Activated CD4-positive, alpha-beta memory T cell treated with anti-CD3 and anti-CD28 coated beads for 36 hours (primary cell): ENCODE measurements at places on chromosomes 5 and 9. TPM values are rescaled to one million over a fixed set of nuclear protein-coding genes. Genes with fewer than 3 reads are reported as not detected.

PCDHB2 gene
- not detected for total RNA-seq

DNM1 gene
- total RNA-seq, result 0.63 TPM

ACER2 gene
- total RNA-seq, result 1.8 TPM

IQGAP2 gene
- 93.0 TPM for total RNA-seq

CARTPT gene
- total RNA-seq, result not detected

- H3K4me3 ChIP-seq, result no peak overlapping the region
- H3K27ac ChIP-seq, result no peak overlapping the region
- no peak for DNase-seq
- no peaks in the 10 kb centered on the region for H3K27me3 ChIP-seq
- H3K4me1 ChIP-seq, result no peaks in the 10 kb centered on the region
Observed at GRCh38 chr5:51806677-51807076, 423.4 kb downstream of the ISL1 start.

DNA sequence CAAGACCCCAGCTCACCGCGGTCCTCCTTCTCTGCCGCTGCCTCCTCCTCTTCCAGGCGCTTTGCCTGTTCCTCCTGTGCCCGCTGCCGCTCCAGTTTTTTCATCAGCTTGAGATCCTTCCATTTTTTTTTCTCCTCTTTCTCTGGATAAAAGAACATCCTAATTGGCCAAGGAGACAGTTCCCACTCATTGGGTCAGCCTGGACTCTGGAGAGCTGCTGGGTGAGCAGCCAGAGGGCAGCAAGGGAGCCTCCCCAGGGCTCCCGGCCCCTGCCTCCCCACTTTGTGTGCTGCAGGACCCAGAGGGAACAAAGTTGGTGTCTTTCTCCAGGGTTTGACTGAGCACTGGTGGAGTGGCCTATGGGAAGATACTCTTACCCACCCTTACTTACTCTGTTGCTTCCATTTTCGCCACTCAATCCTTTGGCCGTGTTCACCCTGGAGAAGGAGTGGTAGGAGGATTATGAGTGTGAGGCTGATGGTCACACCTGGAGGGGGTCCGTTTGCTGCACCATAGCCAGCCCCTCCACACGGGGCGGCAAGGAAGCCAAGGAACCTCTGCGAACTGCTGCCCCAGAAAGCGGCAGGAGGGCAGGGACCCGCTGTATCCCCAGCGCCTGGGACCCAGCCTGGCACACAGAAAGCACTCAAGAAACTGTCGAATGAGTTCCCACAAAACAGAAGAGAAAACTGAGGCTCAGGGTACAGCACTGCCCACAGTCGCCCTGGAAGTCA lies 708 bp downstream of the SPOUT1 start:
- no peak for DNase-seq
- peak overlapping the region; percentile 91 for H3K4me3 ChIP-seq

GRCh38 chr9:121452085-121452484 lies 47.6 kb downstream of the GGTA1 start:
- DNase-seq, result no peak
- H3K36me3 ChIP-seq, result no peaks in the 10 kb centered on the region
- H3K27me3 ChIP-seq, result peaks cover 39% of the 10 kb centered on the region
- H3K4me1 ChIP-seq, result peaks cover 14% of the 10 kb centered on the region
- no peak overlapping the region for H3K27ac ChIP-seq

DNA sequence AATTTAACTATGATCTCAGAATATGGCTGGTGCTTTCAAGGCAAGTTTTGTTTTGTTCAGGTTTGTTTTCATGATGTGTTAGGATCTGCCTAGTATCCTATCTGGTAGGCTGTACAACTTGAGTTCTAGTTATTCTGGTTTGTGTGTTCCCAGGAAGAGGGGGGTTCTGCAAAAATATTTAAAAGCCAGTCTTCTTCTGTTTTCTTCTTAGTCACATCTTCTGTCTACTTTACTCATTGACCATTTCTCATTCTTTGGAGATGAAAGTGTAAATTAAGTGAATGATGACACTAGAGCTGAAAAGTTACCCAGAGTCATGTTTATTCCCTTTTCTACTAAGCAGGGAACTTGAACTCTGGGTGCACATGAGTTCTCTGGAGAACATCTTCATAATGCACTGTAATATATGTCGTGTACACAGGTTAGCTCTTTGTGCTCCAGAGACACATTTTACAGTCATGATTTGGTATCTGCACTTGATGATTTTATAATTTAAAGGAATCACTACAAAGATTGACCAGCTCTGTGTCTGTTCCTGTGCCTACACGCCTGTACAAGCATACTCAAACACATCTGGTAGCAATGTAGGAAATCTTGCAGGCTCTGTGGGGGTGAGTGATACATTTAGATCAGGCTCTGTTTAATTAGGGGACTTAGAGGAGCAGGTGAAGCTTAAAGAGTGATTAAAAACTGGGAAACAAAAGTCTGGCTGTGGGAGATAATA lies 5.0 kb downstream of the SMAD5 start:
- H3K27me3 ChIP-seq, result peaks cover 15% of the 10 kb centered on the region
- no peak overlapping the region for H3K4me3 ChIP-seq
- H3K36me3 ChIP-seq, result no peaks in the 10 kb centered on the region
- H3K27ac ChIP-seq, result no peak overlapping the region

DNA sequence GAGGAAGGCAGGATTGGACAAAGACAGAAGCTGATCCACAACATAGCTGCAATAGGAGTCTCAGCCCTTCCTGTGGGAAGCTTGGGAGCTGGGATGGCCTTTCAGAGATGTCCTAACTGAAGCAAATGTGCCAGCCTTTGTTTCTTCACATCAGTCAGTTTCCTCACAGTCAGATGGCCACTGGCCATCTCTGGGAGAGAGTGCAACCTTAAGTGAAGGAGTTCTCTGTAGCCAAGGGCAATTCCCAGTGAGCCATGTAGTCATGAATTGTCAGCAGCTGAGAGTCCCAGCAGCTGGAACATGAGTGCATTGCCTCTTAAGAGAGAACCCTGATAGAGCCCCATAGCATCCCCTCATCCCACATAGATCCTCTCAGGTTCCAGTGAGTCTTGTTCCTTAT lies 89.1 kb upstream of the LIFR start:
- H3K27ac ChIP-seq, result no peak overlapping the region
- peaks cover 5% of the 10 kb centered on the region for H3K4me1 ChIP-seq
- peaks cover 7% of the 10 kb centered on the region for H3K27me3 ChIP-seq
- no peak for DNase-seq

DNA sequence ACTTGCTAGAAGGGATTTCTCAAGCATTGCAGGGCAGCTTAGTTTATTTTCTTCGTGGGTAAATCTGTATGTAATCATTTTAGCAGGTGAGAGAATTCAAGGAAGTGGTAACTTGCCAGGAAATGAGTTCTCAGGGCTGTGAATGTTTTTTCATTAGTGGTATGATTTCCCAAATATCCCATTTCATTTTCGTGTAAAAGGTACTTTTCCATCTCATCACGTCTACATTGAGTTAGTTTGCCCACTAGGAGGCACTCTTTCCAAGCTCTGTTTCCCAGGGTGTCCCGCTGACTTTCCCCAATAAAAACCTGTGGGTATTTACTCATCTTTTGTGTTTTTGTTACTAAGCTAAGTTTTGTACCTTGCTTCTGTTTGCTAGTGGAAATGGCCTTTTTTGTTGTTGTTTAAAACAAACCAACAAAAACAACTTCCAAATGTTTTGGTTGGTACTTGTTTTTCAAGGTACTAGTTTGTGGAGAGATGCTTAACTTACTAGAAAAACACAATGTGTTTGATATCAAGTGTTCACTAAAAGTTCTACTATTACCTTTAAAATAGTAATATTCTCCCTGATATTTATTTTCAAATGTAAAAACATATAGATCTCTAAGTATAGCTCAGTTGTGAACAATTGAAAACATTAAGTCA lies 373.6 kb downstream of the ADGRV1 start:
- no peak overlapping the region for H3K4me3 ChIP-seq
- H3K4me1 ChIP-seq, result no peaks in the 10 kb centered on the region
- H3K27me3 ChIP-seq, result peaks cover 10% of the 10 kb centered on the region
- no peaks in the 10 kb centered on the region for H3K36me3 ChIP-seq

GRCh38 chr5:108675736-108676135 lies 72.0 kb upstream of the FER start:
- H3K27ac ChIP-seq, result no peak overlapping the region
- H3K36me3 ChIP-seq, result no peaks in the 10 kb centered on the region
- peaks cover 4% of the 10 kb centered on the region for H3K27me3 ChIP-seq
- H3K4me3 ChIP-seq, result no peak overlapping the region

DNA sequence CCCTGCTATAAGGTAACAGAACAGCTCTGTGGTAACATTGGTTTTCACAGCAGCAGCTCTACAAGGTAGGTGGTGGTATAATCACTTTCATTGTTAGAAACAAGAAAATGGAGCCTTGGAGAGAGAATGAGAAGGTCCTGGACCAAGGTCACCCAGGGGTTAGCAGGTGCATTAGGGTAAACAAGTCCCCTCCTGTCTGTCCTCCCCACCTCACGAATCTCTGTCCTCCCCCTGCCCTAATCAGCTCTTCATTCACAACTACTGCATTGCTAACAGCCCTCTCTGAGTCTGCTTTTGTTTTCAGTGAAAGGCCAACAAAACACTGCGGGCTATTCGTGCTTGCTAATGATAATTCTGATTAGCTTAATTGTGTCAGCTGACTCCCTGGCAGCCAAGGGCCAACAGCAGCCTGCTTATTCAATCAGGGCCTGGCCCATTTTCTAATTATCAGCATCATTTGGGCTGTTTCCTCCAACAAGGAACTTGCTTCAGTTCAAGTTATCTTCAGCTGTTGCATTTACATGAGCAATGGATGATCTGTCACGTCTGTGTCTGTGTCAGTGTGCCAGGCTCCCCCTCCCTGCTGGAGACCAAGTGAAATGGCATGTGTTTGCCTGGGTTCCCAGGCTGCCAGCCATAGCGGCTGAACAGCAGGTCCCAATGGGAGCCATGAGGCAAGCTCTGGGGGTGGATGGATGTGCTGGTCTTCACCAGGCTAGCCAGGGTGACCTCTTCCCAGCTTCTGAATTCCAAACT lies 56.7 kb upstream of the EQTN start:
- no peak for DNase-seq
- no peak overlapping the region for H3K4me3 ChIP-seq
- no peaks in the 10 kb centered on the region for H3K27me3 ChIP-seq

DNA sequence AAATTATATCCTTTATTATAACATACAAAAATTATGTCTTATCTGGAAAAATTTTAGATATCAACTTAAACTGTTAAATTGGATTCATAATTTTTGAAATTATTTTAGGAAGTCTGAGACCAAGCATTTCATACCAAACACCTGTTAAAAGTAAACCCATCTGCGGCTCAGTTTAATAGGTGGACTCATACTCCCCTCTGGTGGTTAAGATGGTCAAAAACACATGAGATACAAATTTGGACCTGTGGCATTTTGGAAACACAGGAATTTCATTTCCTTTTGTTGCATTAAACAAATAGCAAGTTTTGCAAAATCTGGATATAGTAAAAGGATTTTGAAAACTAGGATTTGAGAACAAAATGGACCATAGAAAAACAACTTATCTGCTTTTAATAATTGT lies 53.7 kb downstream of the RGMB start:
- no peak overlapping the region for H3K27ac ChIP-seq
- H3K4me3 ChIP-seq, result no peak overlapping the region
- H3K36me3 ChIP-seq, result no peaks in the 10 kb centered on the region
- DNase-seq, result no peak
- H3K27me3 ChIP-seq, result no peaks in the 10 kb centered on the region

DNA sequence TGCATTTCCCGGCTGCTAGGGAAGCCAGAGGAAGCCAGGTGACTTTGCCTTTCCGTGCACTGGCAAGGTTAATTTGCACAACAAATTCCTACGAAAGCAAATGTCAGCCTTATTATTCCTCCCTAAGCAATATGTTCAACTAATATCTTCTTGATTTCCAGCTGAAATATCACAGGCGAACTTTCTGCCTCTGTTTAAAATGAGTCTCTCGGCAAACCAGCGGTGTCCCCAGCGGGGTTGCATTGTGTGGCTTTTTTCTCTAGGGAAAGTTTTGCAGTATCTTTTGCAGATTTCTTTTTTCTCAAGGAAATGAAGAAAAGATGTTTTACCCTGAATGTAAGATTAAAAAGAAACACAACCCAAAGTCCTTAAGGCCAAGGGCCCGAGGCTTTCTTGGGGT lies 1.9 kb downstream of the DBH start:
- no peaks in the 10 kb centered on the region for H3K36me3 ChIP-seq
- no peaks in the 10 kb centered on the region for H3K4me1 ChIP-seq
- DNase-seq, result no peak
- no peak overlapping the region for H3K4me3 ChIP-seq
- H3K27me3 ChIP-seq, result no peaks in the 10 kb centered on the region

DNA sequence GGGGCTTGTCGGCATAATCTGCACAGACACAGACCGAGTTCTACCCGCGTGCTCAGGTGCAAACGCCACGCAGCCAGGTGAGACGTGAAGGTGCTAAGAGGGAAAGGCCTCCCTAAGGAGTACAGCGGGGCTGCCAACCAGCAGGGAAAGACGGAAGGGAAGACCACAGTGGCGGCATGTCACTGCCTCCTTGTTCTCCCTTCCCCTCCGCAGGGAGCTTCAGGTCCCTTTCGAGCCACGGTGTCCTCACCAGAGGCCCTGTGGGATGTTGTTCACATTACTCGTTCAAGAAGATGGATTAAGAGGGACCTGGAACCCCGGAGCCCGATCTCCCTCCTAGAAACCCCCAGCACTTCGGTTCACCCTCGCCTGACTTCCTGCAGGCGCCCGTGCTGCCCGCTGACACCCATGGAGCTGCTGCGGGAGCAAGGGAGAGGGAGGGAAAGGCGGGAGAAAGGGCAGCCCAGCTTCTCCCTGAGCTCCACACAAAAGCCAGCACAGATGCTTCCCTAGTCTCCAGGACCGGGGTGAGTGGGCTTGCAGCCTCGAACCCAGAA lies 686 bp downstream of the BRD9 start:
- H3K36me3 ChIP-seq, result peaks cover 53% of the 10 kb centered on the region
- H3K27ac ChIP-seq, result peak overlapping the region; percentile 84
- H3K4me3 ChIP-seq, result peak overlapping the region; percentile 85

- H3K4me3 ChIP-seq, result no peak overlapping the region
- H3K4me1 ChIP-seq, result no peaks in the 10 kb centered on the region
- H3K27ac ChIP-seq, result no peak overlapping the region
- H3K36me3 ChIP-seq, result no peaks in the 10 kb centered on the region
- H3K27me3 ChIP-seq, result peaks cover 4% of the 10 kb centered on the region
Observed at GRCh38 chr5:87589587-87589986, 176.9 kb upstream of the CCNH start.
